ENCODE measurements at places on chromosomes 13 and 19. TPM values are rescaled to one million over a fixed set of nuclear protein-coding genes. Genes with fewer than 3 reads are reported as not detected.

GRCh38 chr19:16449330-16449961, 22.3 kb downstream of the EPS15L1 start:
- peak; percentile 82 for DNase-seq
- peak overlapping the region; percentile 18 for H3K27ac ChIP-seq
- H3K27me3 ChIP-seq, result no peaks in the 10 kb centered on the region
- no peak overlapping the region for H3K4me3 ChIP-seq
- H3K36me3 ChIP-seq, result peaks cover 3% of the 10 kb centered on the region

DNA sequence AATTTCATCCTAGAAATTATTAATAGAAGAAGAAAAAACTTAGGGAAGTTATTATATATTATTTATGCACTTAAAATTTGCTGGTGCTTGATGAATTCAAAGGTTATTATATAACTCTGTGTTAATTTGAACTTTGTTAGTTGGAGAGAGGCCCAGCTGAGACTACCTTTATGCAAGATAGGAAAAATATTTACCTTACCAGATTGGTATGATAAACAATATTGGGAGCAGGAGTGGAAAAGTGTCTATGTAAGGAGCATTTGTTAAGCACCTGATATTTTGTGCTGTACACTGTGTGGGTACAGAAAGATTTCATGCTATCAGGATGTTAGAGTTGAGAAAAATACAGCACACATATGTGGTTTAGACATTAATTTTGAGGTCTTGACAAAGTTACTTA, 357.2 kb downstream of the OXGR1 start:
- no peak overlapping the region for H3K4me3 ChIP-seq
- H3K27ac ChIP-seq, result no peak overlapping the region
- DNase-seq, result no peak
- H3K27me3 ChIP-seq, result no peaks in the 10 kb centered on the region
- no peaks in the 10 kb centered on the region for H3K36me3 ChIP-seq

GRCh38 chr13:20415306-20415679, 110.4 kb downstream of the CRYL1 start:
- H3K36me3 ChIP-seq, result no peaks in the 10 kb centered on the region
- no peak overlapping the region for H3K27ac ChIP-seq
- H3K4me3 ChIP-seq, result no peak overlapping the region
- peaks cover 39% of the 10 kb centered on the region for H3K4me1 ChIP-seq
- DNase-seq, result no peak
- H3K27me3 ChIP-seq, result no peaks in the 10 kb centered on the region

GRCh38 chr19:39125554-39126311, at the start of gene PAK4:
Gene PAK4, plus strand, starts transcription at chr19:39125786. Its CDS starts 43,768 bp downstream, at chr19:39169554.
- peaks cover 23% of the 10 kb centered on the region for H3K4me1 ChIP-seq
- peak within 1 kb of the TSS; percentile 92 for H3K27ac ChIP-seq
- no peaks in the 10 kb centered on the region for H3K36me3 ChIP-seq
- H3K4me3 ChIP-seq, result peak within 1 kb of the TSS; percentile 92

The DAND5 gene
- total RNA-seq, result not detected

All from CD4-positive, CD25-positive, alpha-beta regulatory T cell (primary cell).